ENCODE measurements at places on chromosomes 1 and 21. TPM values are rescaled to one million over a fixed set of nuclear protein-coding genes. Genes with fewer than 3 reads are reported as not detected.

Gene PRAMEF1
- not detected for total RNA-seq

Gene HES2
- total RNA-seq: 0.34 TPM

Gene HPCAL4
- total RNA-seq: 6.0 TPM

Gene KRTAP11-1
- not detected for total RNA-seq

Gene BATF3
- total RNA-seq: 13.2 TPM

Gene RRP1
- 28.6 TPM for total RNA-seq

Gene ABCA4
- not detected for total RNA-seq

Gene ADCY10
- 0.42 TPM for total RNA-seq

Gene TBX19
- 3.2 TPM for total RNA-seq

Gene GLMP
- 27.5 TPM for total RNA-seq

Gene NID1
- total RNA-seq: 0.19 TPM

Gene INSRR
- total RNA-seq: 0.48 TPM

Gene CLCA4
- total RNA-seq: not detected

Gene RFX5
- total RNA-seq: 68.4 TPM

Gene DNASE2B
- not detected for total RNA-seq

Gene FOXD3
- total RNA-seq: not detected

Gene ANKRD34A
- total RNA-seq: 2.8 TPM

Gene PLXNA2
- 2.1 TPM for total RNA-seq

Gene ITPKB
- total RNA-seq: 76.9 TPM

Gene LIPI
- total RNA-seq: not detected

Gene OPTC
- not detected for total RNA-seq

Gene SV2A
- 27.5 TPM for total RNA-seq

Gene KCNJ9
- total RNA-seq: not detected

Gene PLA2G2C
- total RNA-seq: not detected

Gene USH2A
- not detected for total RNA-seq

Gene CELA3B
- not detected for total RNA-seq

Gene NPHS2
- total RNA-seq: not detected

Gene RGS16
- 1.4 TPM for total RNA-seq

Gene SYNC
- total RNA-seq: not detected

Gene ELAPOR1
- 5.3 TPM for total RNA-seq

Gene CELA2B
- not detected for total RNA-seq

Gene TMEM79
- total RNA-seq: 12.3 TPM

Gene P3R3URF
- not detected for total RNA-seq

Gene THEMIS2
- total RNA-seq: 40.5 TPM

Gene NPR1
- total RNA-seq: not detected

Gene C1orf185
- not detected for total RNA-seq

Gene MYCL
- total RNA-seq: not detected

Gene SMPDL3B
- 0.99 TPM for total RNA-seq

Gene WNT3A
- total RNA-seq: not detected

Gene OPRD1
- not detected for total RNA-seq

Gene ELOVL1
- total RNA-seq: 53.7 TPM

Gene HTR1D
- total RNA-seq: not detected

Gene LAD1
- not detected for total RNA-seq

Gene PLPPR4
- not detected for total RNA-seq

Gene TCP10L
- total RNA-seq: 0.23 TPM

Gene DTL
- 54.7 TPM for total RNA-seq

Gene KLF17
- not detected for total RNA-seq

Gene VPS13D
- 52.6 TPM for total RNA-seq

Gene BEND5
- total RNA-seq: 12.4 TPM

Gene ITLN2
- total RNA-seq: not detected

Data from activated naive CD8-positive, alpha-beta T cell treated with anti-CD3 and anti-CD28 coated beads, Interleukin-2, amount 10 ng/mL, durations not matched to agents 7 days and 5 days (primary cell).